ENCODE measurements at places on chromosomes 7 and 10.

GRCh38 chr7:31933481-31933880 is 136.7 kb downstream of the PDE1C start:
- DNase-seq, result no peak

DNA sequence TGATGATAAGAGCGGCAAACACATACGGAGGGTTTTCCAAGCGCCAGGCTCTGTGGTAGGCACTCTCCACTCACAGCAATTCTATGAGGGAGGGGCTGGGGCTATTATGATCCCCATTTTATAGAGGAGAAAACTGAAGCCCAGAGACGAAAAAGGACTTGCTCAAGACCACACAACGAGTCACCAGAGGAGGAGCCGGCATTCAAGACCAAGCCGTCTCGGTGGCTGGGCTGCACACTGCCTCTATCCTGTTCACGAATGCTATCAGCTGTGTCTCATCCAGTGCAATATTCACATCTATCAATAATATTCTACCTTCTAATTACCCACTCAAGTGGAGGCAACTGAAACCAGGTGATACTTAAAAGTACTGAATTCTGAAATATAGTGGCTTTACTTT is 67.8 kb upstream of the NMT2 start:
- DNase-seq, result no peak

GRCh38 chr7:9204571-9204970 is 771.2 kb downstream of the NXPH1 start:
- DNase-seq, result no peak

- no peak for DNase-seq
Measured at GRCh38 chr7:103995554-103995953, 6.1 kb upstream of the RELN start.

GRCh38 chr10:43946445-43946844 is 297.8 kb upstream of the ZNF32 start:
- DNase-seq, result no peak

GRCh38 chr10:28480628-28480965 is 52.3 kb upstream of the WAC start:
- DNase-seq, result no peak

DNA sequence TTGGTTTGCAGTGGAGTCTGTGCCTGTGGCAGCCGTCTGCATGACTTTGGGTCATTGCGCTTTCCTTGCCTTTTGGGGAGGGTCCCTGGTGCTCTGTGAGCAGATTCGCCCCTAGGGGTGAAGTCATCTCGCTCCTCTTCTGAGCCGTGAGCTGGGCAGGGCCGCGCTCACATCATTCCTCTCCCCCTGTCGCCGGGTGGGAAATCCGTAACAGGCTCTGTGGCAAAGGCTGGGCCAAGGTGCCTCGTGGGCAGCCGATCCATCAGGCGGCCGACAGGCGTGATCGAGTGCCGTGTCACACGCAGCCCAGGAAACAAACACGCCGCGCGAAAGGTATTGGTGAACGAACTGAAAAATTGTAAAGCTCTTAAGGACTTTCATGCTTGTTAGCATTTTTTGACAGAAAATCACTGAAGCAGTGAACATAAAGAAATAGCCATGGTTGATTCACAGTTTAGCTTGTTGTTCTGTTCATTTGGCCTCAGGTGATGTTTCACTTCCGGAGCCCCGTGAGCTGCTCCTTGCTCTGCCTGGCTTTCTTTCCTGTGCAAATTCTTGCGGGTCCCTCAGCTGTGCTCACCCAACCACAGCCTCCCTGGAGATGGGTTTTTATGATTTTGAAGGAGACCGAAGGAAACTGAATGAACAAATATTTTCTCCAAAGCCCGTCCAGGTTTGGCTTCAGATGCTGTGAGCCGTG is 122.1 kb downstream of the NKX6-2 start:
- no peak for DNase-seq

DNA sequence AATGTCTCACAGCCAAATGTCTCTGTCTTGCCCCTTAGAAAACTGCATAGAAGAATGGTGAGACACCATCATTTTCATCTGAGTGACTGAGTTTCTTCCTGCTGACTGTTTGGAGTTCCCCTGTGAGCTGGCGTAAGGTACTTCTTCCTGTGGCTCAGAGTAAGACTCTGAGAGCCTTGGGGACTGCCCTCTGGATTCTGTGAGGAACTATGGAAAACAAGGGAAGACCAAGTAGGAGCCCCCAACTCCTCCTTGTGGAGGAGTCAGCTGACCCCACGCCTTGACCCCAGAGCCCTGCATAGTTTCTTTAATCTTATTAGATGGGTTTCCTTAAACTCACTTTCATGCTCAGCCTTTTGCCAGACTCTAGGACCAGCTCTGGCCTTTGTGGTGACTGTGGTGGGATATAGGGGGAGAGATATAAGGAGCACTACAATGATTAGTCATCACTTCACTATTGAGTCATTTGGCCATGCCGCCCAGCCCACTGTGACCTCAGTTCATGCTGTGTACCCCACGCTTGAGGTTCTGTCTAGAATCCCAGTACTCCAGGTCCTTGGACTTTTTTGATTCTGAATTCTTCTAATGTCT is 51.8 kb upstream of the FAM133B start:
- no peak for DNase-seq
